ENCODE measurements at places on chromosomes 7 and 10. TPM values are rescaled to one million over a fixed set of nuclear protein-coding genes. Genes with fewer than 3 reads are reported as not detected.

The CDHR1 gene
- total RNA-seq, result not detected

The PAPOLB gene
- not detected for total RNA-seq

The MUC12 gene
- total RNA-seq, result 19.2 TPM

The COMTD1 gene
- 124 TPM for total RNA-seq

The OR13A1 gene
- not detected for total RNA-seq

The HDAC9 gene
- 3.0 TPM for total RNA-seq

The ERVW-1 gene
- not detected for total RNA-seq

The SPDYE6 gene
- not detected for total RNA-seq

The UROS gene
- 44.0 TPM for total RNA-seq

The RELN gene
- not detected for total RNA-seq

The RPS24 gene
- 1,622 TPM for total RNA-seq

The CXCL12 gene
- total RNA-seq, result not detected

The CDC14C gene
- total RNA-seq, result not detected

The PTCD1 gene
- total RNA-seq, result 18.2 TPM

The EVX1 gene
- 0.31 TPM for total RNA-seq

The TFR2 gene
- 1.7 TPM for total RNA-seq

The MYL10 gene
- total RNA-seq, result not detected

The PROSER2 gene
- total RNA-seq, result 56.9 TPM

The KIAA1549 gene
- total RNA-seq, result 0.26 TPM

The VAX1 gene
- total RNA-seq, result not detected

The ACTL6B gene
- 0.13 TPM for total RNA-seq

The FLNC gene
- total RNA-seq, result 0.05 TPM

The NPTX2 gene
- total RNA-seq, result not detected

The FAM25G gene
- not detected for total RNA-seq

The GARIN1A gene
- total RNA-seq, result 0.86 TPM

The EFCAB10 gene
- not detected for total RNA-seq

The DMBT1 gene
- total RNA-seq, result 0.39 TPM

The AMPH gene
- not detected for total RNA-seq

The RBM17 gene
- 48.7 TPM for total RNA-seq

The CAMK2B gene
- total RNA-seq, result 1.8 TPM

The PLEKHS1 gene
- not detected for total RNA-seq

The TRPV5 gene
- 0.18 TPM for total RNA-seq

The GIMAP1 gene
- total RNA-seq, result not detected

The UPK3BL2 gene
- total RNA-seq, result 15.2 TPM

The LIPK gene
- not detected for total RNA-seq

The MTERF1 gene
- total RNA-seq, result 6.8 TPM

The CPA2 gene
- total RNA-seq, result not detected

The ACSM6 gene
- not detected for total RNA-seq

The GRM3 gene
- not detected for total RNA-seq

The LZTS2 gene
- 172 TPM for total RNA-seq

The ZNF467 gene
- total RNA-seq, result 0.63 TPM

The MBL2 gene
- not detected for total RNA-seq

The AGMO gene
- 0.42 TPM for total RNA-seq

The HECW1 gene
- not detected for total RNA-seq

The LIMK1 gene
- 27.4 TPM for total RNA-seq

The MARCHF5 gene
- 1.9 TPM for total RNA-seq

The MYH16 gene
- not detected for total RNA-seq

The GSAP gene
- 3.7 TPM for total RNA-seq

The TET1 gene
- under 0.01 TPM for total RNA-seq

The NUTM2B gene
- total RNA-seq, result 0.63 TPM

The AUTS2 gene
- total RNA-seq, result 4.2 TPM

The ZPBP gene
- not detected for total RNA-seq

The UTF1 gene
- not detected for total RNA-seq

The SAP25 gene
- 1.5 TPM for total RNA-seq

The ARMC10 gene
- total RNA-seq, result 40.7 TPM

The C10orf62 gene
- total RNA-seq, result not detected
